ENCODE measurements at places on chromosomes 6 and 20.

DNA sequence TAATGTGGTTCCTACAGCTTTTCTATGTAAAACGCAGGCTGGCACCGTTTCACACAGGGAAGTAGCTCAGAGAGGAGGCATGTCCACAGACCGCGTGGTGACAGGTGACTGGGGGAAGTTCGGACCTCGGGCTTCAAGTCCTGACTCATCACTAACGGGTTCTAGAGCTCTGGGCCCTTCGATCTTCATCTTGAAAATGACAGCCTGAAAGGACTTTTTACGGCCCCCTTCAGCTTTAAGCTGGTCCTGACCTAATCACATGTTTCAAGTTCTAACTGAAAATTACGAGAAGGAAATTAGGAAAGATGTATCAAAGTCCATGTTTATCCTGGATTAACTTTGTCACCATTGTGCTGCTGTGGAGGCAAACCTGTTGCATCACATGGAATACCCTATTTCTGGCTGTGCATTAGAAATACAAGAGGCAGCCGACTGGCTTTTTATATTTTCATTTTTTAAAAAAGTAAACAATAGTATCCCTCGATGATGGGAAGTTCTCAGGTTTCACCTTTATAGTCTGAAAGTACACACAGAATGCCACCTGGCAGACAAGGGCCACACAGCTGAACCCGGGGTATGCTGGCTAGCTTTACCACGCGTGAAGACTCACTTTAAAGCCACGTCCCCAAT, 2.0 kb downstream of the MAN1A1 start:
- DNase-seq: no peak

- no peak for DNase-seq
These were observed 610.5 kb downstream of the HTR1B start for GRCh38 chr6:76852776-76853175.

GRCh38 chr6:168217880-168218537, 101.6 kb downstream of the DACT2 start:
- DNase-seq: no peak

GRCh38 chr20:23309781-23310180, 40.8 kb upstream of the NXT1 start:
- DNase-seq: no peak

GRCh38 chr6:116291701-116292396, 12.1 kb upstream of the TSPYL1 start:
- no peak for DNase-seq

GRCh38 chr20:2101057-2101864, at the start of gene STK35:
STK35 (plus strand) TSS chr20:2101827; CDS start chr20:2101882, 55 bp downstream.
- DNase-seq: peak; percentile 64

DNA sequence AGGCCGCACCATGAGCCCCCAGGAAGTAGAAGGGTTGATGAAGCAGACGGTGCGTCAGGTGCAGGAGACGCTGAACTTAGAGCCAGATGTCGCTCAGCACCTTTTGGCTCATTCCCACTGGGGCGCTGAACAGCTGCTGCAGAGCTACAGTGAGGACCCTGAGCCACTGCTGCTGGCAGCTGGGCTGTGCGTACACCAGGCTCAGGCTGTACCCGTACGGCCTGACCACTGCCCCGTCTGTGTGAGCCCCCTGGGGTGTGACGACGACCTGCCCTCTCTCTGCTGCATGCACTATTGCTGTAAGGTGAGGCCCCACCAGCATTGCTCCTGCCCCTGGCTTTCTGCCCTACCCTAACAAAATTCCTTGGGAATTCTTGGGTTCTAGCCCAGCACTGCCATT, 13.1 kb downstream of the DNPH1 start:
- no peak for DNase-seq

DNA sequence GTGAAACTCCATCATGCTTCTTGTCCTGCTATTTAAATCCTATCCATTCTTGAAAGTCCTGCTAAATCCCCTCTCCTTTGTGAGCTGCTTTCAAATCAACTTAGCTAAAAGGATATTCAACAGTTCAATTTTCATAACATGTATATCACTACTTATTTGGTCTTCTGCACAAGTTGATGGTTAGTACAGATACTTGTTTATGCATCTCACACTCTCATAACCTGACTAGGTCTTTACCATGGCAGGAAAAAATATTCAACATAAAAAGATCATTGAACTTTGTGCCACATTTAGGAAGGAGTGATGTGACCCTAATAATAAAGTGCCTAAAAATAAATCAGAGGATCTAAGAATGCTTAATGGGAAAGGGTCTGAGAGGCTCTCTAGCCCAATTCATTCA, 148.2 kb downstream of the RALGAPA2 start:
- no peak for DNase-seq

DNA sequence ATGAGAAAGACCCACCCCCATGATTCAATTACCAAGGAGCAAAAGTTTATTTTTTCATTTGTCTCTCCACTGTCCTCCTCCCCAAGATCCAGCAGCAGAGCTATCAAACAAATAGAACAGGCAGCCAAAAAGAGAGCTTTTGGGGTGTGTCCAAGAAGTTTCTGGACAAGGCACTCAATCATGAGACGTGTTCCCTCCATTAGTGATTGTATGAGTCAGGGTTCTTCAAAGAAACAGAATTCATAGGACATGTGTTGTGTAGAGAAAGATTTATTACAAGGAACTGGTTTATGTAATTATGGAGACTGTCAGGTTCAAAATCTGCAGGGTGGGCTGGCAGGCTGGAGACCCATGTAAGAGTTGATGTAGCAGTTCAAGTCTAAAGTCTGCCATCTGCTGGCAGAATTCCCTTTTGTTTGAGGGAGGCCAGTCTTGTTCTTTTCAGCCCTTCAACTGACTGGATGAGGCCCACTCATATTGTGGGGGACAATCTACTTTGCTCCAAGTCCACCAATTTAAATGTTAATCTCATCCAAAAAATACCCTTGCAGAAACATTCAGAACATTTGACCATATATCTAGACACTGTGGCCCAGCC, 248.1 kb upstream of the OPRM1 start:
- no peak for DNase-seq

- no peak for DNase-seq
These were observed 47.5 kb downstream of the ERMARD start for GRCh38 chr6:169798764-169799473.

DNA sequence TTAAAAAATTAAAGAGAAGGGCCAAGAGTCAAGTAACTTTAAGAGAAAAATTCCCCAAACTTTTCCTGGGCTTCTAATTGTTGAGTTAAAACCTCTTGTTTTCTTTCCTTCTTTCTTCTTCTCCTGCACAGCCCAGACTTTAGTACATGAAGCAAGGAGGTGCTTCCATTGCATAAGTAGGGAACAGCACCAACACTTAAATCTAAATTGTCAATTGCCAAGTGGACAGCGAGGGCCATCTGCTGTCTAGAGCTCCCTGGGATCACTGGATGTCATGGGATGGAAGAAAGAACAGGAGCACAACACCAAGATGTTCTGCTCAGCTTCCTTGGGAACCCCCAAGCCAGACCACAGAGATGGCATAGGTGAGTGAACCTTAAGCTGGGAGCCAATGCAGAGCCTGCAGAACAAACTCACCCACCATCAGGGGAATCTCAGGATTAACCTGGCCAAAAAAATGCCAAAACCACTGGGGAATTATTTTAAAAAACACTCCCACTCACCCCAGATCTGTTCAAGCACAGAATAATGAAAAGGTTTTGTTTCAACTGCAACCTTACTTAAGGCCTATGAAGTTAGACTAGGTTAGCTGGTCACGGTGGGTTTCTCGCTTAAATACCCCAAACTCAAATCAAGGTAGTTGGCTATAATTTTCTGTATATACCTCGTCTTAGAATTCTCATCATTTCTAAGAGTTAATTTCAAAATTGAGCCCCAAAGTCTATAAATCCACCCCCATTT, 67.8 kb downstream of the TNFRSF21 start:
- DNase-seq: no peak

- DNase-seq: no peak
These were observed 991 bp downstream of the UQCC2 start for GRCh38 chr6:33710296-33711121.

- no peak for DNase-seq
These were observed 175.8 kb downstream of the ISM1 start for GRCh38 chr20:13396826-13397225.

DNA sequence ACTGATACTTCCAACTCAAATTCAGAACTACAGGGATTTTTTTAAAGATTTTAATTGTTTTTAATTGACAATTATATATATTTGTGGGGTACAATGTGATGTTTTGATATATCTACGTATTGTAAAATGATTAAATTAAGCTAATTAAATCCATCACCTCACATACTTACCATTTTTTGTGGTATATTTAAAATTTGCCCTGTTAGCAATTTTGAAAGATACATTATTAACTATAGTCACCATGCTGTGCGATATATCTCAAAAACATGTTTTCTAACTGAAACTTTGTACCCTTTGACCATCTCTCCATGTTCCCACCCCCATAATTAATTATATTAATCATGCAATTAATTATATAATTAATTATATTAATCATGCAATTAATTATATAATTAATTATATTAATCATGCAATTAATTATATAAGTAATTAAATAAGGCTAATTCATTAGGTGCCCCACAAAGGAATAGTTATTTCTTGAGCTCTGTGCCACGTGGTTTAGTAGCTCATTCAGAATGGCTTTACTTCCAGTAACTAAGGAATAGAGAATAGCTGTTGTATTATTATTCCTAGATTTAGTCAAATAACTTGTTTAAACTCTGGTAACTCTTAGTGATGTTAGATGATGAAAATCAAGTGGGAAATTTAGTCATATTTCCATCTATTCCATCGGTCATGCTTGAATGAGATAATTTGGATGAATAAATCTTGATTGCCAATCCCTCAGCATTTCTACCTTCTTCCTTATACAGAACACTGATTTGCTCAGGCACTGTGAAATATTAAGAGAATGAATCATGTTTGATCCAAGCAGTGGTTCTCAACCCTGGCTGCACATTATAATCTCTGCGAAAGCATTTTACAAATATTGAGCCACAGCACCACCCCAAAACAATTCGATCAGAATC, 25.1 kb downstream of the LOC128125822 start:
- DNase-seq: no peak

GRCh38 chr20:53210931-53211330, 238.8 kb downstream of the TSHZ2 start:
- no peak for DNase-seq

- DNase-seq: no peak
These were observed 18.5 kb upstream of the IRF4 start for GRCh38 chr6:373031-373430.

GRCh38 chr6:103326760-103327757, 1532.7 kb downstream of the HACE1 start:
- DNase-seq: no peak

- DNase-seq: no peak
These were observed 98.7 kb upstream of the RIPOR2 start for GRCh38 chr6:25034431-25034921.

GRCh38 chr6:26215585-26216358, 128.5 kb downstream of the HFE start:
- DNase-seq: no peak

DNA sequence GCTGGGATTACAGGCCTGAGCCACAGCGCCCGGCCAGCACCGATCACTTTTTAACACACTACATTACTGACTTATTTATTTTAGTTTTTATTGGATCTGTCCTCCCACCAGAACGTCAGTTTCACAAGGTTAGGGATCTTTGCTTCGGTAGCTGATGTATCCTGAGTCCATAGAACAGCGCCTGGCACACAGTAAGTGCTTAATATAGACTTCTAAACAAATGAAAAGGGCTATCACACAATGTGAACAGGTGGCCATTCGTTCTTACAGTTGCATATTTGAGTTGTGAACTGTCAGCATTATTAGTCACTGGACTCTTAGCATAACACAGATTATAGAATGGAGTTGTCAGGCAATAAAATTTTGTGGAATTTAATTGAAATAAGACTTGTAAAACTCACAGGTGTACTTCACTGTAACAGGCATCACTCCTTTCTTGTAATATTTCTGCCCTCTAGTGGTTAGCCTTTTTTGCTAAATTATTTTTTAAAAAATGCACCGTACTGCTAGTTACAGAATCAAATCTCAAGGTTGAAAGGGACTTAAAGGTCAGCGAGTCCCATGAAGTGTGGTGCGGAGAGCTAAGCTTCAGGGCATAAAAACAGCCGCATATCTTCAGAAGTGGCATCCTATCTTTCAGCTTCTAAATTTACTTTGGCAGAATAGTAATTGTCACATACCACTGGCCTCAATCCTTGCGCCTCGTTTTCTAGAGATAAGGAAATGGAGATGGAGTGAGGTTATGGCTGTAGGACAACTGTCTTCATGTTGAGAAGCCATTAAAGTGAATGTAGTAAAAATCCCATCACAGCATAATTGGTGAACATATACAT, 3.4 kb upstream of the TBC1D7 start:
- DNase-seq: peak; percentile 21

- no peak for DNase-seq
These were observed 18.5 kb upstream of the PHACTR3 start for GRCh38 chr20:59585714-59586409.

DNA sequence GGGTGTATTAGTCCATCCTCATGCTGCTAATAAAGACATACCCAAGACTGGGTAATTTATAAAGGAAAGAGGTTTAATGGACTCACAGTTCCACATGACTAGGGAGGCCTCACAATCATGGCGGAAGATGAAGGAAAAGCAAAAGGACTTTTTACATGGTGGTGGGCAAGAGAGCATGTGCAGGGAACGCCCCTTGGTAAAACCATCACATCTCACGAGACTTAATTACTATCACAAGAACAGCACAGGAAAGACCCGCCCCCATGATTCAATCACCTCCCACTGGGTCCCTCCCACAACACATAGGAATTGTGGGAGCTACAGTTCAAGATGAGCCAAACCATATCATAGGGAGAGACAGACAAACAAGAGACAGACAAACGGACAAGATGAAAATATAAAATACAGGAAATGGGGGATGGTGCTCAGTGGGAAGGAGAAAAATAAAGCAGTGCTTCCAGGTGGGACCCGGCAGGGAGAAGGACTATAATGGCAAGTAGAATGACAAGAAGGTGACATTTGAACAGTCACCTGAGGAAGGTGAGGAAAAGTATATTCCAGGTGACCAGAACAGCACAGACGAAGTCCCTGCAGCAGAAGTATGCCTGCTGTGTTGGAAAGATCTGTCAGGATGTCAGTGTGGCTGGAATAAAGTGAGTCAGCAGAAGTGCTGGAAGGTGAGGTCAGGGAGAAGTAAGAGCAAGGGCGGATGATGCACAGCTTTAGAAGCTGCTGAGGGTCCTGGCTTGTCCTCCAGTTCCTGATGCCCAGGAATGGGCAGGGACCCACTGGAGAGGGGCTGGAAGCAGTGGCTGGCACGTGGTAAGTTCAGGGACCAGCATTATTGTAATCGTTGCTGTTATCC, 61.1 kb downstream of the SLC2A10 start:
- DNase-seq: no peak

- no peak for DNase-seq
These were observed 211.9 kb downstream of the ZNF217 start for GRCh38 chr20:53381568-53382262.

DNA sequence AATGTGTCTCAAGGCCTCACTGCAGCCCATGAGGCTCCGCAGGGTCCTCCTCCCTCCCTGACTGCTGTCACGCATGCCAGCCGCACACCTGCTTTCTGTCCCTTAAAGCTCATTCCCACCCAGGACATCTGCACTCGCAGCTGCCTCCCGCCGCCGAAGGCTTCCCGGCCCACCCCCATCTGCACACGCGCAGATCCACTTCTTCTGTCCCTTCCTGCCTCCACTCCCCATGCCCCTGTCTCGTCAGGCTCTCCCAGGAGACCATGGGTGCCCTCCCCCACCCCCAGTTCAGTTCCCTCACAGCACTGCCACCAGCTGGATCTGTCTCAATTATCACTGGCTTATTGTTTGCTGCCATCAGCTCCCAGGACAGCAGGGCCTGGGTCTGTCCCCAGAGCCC, 63.0 kb downstream of the RIPOR3 start:
- DNase-seq: no peak

Measured in CD4-positive, alpha-beta T cell treated with Interleukin-6 at 100 ng/mL for 8 hours (primary cell).